ENCODE measurements at places on chromosomes 6 and 20.

DNA sequence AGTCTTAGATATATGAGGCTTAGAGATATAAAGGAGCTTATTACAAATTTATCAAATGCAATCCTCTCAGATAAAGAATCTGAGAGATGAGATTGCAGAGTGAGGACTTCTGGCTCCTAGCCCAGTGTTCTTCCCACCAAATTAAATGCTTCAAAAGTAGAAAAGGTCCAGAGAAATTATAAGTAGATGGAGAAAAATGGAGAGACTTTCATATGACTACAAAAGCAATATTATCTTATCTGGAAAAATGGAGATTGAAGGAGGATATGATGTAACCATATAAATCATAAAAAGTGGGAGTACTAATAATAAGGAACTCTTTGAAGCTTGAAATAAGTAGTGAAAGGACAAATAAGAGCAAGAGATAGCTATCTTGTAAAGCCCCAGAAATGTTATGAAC lies 2.8 kb downstream of the KCTD20 start:
- DNase-seq: no peak

DNA sequence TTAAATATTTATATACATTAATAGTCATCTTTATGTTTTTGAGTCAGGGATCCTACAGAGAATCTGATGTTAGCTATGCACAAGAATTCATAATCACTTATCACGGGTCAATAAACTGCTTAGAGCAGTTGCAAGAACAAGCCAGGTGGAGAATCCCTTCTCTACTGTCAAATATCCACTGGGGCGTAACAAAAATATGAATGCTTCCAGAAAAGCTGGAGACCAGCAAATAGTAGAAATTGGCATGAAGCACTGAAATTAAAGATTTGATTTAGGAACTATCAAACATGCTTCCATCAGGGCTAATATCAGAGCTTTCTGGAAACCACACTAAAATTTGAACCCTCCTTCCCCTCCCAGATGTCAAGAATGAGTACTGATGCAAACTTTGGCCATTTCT lies 37.3 kb downstream of the ADGRG6 start:
- DNase-seq: no peak

- DNase-seq: no peak
These were observed 415.6 kb upstream of the BTBD3 start for GRCh38 chr20:11502061-11502460.

GRCh38 chr6:87909849-87910248 lies 137.8 kb upstream of the SPACA1 start:
- no peak for DNase-seq

DNA sequence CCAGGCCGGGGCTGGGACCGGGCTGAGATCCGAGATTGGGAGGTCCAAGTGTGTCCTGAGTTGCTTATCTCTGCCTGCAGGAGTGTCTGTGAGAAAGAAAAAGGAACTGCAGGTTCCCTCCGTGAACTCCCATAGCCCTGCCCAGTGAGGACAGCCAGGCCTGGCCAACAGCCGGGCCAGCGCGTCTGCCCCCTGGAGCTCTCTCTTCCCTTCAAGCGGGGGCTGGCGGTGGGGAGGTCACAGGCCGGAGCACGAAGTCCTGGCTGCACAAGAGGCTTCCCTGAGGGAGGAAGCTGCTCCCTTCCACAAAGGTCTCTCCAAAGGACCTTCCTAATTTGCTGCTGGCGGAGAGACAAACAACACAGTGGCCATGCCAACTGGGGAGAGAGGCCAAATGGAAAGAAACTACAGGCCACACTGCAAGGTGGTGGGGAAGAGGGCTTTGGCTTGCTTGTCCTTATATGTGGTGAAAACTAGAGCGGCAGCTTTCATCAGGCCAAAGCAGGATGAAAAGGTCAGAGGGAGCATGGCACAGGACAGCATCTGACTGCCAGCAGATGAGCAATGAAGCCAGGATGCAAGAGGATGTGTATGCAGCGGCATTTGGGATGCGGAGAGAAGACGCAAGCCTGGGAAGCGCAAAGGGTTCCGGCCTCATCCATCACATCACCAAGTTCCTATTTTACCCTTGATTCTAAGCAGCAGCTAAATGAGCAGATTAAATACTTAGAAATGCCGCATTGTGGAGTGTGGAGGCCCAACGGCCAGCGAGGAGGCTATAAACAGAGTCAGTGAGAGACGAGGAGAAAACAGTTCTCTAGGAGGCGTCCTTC lies 260.0 kb downstream of the ERMARD start:
- DNase-seq: peak; percentile 16

GRCh38 chr6:15943423-15943822 lies 185.5 kb upstream of the MYLIP start:
- no peak for DNase-seq

- no peak for DNase-seq
These were observed 67.2 kb downstream of the YTHDF1 start for GRCh38 chr20:63148696-63149095.

DNA sequence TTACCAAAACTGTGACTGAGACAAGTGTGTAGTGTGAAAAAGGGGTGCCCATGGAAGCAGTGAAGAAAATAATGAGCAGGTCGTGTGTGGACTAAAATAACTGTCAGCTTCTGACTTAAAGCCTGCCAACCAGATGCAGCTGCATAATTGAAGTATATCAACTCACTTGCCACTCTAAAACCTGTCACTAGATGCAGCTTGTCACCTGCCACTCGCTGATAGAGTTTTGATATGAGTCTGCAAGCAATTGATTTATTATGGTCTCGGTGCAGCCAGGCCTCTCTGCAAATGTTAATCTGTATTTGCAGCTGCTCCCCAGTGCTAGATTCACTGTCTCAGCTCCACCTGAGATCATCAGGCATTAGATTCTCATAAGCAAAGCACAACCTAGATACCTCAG lies 1090.0 kb upstream of the EYS start:
- DNase-seq: no peak

DNA sequence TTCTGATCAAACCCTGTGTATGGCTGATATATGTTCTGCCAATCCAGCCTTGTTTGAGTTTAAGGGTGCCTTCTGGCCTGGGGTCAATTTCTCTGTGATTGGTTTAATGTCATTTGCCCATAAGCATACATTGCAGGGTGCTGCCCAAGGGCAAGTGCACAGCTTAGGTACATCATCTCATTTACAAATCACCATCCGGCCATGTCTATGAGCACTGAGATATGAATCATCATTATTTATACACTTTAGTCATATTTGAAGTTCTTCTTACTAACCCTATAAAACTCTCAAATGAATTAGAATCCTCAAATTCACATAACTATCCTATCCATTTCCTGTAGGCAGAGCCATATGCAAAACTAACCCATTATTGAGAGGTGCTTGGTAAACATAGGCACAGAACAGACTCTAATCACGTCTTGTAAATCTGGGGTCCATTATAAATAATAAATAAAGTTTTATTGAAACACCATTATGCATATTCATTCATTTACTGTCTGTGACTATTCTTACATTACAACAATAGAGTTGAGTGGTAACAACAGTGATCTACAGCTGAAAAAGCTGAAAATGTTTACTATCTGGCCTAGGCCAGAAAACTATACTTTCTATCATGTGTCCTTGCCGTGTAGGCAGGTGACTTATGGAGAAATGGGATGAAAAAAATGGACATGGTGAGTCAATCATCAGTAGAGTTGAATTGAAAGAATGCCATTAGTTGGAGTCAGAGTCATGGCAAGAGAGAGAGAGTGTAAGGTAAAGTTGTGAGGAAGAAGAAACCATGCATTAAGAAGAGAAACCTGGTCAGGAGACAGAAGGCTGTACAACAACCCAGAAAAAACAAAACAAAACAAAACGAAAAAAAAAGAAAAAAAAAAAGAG lies 25.0 kb downstream of the KCNQ5 start:
- no peak for DNase-seq

GRCh38 chr6:3119040-3119723 lies 671 bp downstream of the BPHL start:
- no peak for DNase-seq

DNA sequence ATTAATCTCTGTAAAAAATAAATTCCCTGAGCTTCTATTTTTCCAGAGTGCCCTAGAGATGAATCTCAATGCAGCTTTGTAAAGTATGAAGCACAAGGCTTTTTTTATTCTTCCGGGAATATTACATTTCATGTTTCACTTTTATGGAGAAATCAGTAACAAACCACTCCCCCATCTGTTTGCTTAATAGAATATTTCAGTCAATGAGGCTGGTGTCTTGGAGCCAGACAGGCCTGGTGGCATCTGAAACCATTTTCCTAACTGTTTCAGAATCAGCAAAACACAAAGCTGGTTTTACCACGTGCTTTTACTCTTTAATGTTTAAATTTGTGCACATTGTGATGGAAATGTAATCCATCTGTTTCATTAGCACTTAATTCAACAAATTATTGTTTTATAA lies 400.8 kb upstream of the HSF2 start:
- no peak for DNase-seq

GRCh38 chr6:2896741-2897140 lies 6.4 kb downstream of the SERPINB9 start:
- no peak for DNase-seq

DNA sequence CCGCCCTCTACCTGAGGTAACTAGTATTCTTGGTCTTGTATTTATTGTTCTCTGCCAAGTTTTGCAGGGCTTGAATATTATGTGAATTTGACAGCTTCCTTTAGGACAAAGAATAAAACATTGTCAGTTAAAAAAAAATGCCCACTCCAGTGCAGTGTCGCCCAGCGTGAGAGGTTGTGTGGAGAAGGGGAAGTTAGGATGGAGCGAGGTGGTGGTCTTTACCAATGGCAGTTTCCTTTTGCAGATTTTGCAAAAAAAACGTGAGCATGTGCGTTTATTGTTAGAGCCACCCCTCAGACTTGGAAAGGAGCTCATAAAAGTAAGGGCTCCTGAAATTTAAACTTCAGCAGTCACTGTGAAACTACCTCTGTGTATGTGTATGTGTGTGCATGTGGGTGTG lies 28.3 kb downstream of the UST start:
- DNase-seq: no peak

GRCh38 chr6:6942091-6942490 lies 165.7 kb upstream of the RREB1 start:
- DNase-seq: no peak

DNA sequence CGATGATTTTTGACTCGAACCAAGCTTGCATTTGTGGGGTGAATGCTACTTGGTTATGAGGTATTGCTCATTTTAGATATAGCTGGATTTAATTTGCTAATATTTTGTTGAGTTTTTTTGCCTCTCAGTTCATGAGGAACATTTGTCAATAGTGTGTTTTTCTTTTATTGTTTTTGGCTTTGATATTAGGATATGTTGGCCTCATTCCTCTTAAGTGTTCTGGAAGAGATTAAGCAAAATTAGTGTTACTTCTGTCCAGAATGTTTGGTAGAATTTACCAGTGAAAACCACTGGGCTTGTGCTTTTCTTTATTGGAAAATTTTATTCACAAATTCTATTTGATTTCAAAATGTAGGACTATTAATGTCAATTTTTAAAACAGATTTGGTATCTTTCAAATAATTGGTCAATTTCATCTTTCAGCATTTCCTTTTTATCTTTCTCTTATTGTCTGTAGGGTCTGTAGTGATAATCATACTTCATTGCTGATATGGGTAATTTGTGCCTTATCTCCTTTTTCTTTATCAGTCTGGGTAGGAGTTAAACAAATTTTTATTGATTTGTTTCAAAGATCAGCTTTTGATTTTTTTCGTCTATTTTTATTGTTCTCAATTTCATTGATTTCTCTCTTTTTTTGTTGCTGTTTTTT lies 14.1 kb downstream of the AIG1 start:
- no peak for DNase-seq

- DNase-seq: no peak
These were observed 15.7 kb downstream of the AHI1 start for GRCh38 chr6:135481783-135482369.

- DNase-seq: no peak
These were observed 47.7 kb downstream of the PLAGL2 start for GRCh38 chr20:32159766-32160221.

- DNase-seq: no peak
These were observed 174.0 kb downstream of the SYNE1 start for GRCh38 chr6:152463164-152463563.

GRCh38 chr6:128225612-128226011 lies 294.8 kb downstream of the PTPRK start:
- no peak for DNase-seq

DNA sequence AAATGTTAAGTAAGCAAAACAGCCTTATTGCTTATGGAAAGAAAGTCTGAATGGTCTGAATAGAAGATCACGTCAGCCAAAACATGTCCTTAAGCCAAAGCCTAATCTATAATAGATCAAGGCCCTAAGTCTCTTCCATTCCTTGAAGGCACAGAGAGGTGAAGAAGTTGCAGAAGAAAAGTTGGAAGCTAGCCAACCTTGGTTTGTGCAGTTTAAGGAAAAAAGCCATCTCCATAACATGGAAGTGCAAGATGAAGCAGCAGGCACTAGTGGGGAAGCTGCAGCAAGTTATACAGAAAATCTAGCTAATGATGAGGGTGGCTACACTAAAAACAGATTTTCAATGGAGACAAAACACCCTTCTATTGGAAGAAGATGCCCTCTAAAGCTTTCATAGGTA lies 29.1 kb downstream of the LRRN4 start:
- no peak for DNase-seq

DNA sequence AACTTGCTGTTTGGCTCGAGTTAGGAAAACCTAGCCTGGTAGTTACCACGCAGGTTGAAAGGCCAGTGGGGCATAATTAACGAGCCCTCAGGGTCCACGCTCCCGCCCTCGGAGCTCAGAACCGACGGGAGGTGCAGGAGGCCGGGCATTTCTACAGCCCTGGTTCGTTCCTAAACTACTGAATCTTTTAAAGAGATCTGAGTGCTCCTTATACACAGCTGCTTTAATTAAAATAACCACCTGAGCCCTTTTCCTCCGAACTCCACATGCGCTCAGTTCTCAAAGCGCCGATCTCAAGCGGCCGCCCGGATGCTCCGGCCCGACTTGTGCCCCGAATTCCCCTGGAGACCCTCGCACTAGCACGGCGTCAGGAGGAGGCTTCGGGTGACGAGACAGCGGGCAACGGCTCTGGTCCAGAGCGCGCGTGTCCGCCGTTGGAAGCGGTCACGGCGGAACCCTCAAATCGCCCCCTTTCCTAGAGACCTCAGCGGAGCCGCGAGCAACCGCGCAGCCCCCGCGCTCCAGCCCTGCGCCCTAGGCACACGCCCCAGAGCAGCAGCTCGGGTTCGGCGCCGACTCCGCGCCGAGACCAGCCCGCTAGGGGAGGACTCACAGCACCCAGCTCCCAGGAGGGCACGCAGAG lies 397 bp downstream of the WDR27 start:
- no peak for DNase-seq

GRCh38 chr6:116447496-116448011 lies 13.6 kb upstream of the CALHM6 start:
- no peak for DNase-seq

- DNase-seq: no peak
These were observed 191.3 kb downstream of the EPM2A start for GRCh38 chr6:145544041-145544440.

DNA sequence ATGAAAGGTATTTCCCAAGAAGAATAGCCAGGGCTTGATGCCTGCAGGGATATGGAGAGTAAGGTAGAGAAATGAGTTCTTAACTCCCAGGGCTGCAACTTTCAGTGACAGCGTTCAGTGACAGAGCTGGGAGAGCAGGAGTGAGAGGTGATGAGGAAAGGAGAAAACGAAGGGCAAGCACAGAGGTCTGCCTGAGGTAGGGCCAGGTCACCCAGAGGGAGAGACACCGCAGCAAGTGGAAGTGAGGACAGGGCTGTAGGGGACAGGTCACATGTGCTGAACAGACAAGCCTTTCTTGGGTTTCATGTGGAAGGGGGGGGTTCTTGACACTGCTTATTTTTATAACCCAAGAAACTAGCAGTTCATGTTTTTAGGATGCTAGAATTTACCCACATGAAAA lies 72.5 kb downstream of the PREP start:
- DNase-seq: no peak

GRCh38 chr6:125316621-125317020 lies 14.9 kb upstream of the HDDC2 start:
- no peak for DNase-seq
